ENCODE measurements at places on chromosomes 5 and 9.

DNA sequence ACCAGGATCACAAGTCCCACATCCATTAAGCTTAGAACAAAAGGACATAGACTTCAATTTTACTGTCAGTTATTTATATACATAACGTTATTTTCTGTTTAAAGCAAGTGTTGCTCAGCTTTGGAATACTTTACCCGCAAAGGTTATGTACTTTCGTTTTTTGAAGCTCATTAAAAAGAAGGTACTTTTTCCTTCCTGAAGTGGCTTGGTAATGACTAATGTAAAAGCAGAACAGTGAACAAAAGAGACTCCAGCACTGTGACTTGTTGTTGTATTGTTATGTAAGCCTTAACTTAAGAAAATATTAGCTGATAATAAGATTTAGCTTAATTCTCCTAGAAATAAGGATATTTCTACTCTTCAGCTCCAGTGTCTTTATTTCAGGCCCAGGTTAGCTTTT, 97.3 kb upstream of the SLCO6A1 start:
- DNase-seq: no peak

GRCh38 chr9:33041432-33042188, 16.5 kb downstream of the DNAJA1 start:
- DNase-seq: no peak

DNA sequence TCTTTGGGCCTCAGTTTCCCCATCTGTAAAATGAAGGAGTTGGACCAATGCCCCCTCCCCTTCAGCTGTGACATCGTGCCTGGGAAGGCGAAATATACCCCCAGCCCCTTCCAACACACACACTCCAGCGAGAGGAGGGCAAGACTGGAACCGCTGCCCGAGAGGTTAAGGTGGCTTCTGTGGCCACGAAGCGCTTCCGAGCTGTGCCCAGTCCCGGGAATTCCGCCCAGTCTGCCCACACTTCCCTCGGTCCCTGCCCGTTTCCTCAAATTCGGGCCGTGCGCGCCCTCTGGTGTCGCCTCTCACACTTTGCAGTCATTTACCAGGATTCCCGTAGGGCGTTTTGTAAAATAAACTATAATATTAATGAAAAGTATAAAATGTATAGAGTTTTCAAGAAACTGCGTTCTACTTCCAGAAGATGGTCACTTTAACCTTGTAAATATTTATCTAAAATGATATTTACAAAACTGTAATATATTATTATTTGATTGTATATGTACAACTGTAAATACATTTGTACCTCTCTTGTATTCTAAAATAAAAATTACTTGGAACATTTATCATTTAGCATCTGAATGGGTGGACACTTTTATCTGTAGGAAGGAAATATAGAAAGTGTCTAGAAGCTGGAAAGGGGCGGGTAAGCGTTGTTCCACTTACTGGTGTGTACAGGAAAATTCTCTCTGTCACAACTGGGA, 11.0 kb upstream of the EXOSC2 start:
- DNase-seq: peak; percentile 32

- DNase-seq: no peak
These were observed 265.4 kb upstream of the KLF9 start for GRCh38 chr9:70679845-70680244.

GRCh38 chr5:79617539-79617938, 5.3 kb downstream of the TENT2 start:
- DNase-seq: no peak

DNA sequence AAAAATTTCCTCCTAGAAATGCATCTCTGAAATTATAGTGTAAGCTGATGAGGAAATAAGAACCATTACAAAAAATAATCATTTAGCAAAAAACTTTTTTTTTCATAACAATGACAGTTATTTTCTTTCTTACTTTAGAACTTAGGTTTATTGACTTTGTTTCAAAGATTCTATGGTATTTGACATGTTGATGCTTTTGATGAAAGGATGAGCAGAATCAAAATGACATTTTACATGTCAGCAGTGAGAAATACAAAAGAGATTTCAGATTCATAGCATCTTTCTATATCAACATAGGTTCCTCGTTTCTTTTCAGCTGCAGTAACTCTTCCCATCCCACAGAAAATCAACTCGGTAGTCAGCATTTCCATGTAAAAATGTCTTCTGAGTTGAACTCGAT, 1226.6 kb upstream of the C9orf72 start:
- no peak for DNase-seq

DNA sequence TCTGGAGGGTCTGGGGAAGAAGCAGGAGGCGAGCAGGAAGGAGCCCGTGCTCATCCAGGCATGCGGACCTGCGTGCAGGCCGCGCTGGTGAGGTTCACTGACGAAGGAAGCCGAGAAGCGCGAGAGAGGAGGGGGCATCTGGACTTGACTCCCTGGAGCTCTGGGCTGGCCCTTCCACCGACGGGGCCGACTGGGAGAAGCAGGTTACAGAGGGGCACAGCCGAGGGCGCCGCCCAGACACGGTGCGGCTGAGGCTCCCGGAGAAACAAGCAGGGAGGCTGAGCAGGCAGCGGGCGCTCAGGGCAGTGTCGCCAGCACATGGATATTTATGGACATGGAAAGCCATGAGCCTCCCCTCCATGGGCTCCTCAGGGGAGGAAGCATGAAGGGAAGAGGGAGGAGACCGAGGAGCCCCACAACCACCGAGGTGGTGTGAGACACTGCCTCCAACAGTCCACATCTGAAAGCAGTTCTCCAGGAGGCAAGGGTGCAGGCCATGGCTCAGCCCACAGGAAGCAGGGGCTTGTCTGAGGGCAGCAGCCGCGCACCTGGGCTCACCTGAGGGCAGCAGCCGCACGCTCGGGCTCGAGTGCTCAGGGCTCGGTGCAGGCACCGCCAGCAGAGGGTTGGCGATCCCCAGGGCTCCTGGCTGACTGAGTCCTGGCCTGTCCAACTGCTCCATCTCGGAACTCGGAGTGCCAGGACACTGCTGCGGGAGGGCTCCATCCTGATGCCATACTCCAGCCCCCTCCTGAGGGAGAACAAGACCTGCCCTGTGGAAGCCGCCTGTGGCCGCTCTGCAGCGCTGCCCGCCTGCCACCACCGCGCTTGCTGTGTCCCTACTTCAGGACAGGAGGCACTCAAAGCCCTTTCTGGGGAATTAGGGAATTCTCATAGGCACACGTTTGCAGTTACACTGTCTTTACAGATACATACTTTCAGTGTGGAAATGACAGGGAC, 15.7 kb upstream of the INPP5E start:
- no peak for DNase-seq

GRCh38 chr5:166431456-166431855, 1860.0 kb upstream of the WWC1 start:
- DNase-seq: no peak

DNA sequence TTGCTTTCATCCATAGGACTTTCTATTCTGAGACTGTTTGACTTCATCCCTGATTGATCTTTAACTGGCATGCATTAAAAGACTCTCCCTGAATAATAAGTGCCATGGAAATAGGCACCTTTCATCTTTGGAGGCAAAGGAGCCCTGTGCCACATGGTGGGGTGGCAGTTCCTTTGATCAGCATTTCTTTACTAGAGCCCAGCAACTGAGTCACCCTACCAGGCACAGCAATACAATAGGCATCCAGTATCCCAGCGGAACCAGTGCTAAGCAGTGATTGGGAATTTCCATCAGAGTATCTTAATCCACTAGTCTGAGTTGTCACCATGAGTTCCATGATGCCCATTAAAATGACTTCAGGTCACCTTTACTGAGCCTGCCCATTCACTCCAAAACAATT, 476.1 kb upstream of the MPDZ start:
- no peak for DNase-seq

- DNase-seq: no peak
These were observed 38.4 kb downstream of the MAST4 start for GRCh38 chr5:66634601-66635000.

GRCh38 chr9:99876190-99876589, 30.3 kb upstream of the STX17 start:
- no peak for DNase-seq

DNA sequence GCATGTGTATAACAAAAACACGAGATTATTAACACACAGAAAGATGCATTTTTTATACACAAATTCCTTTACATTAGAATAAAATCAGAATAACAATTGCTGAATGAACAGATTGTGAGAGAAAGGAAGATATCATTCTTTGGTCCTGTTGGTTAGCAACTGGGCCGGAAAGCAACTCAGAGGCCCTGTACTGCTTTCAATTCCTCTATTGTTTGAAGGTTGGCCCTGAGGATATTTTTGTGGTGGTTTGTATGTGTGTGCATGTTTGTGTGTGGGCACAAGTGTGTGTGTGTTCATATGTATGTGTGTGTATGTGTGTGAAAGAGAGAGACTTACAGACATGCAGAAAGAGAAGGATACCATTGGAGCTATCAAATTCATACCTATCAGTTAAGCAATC, 356.8 kb upstream of the DMAC1 start:
- DNase-seq: no peak

GRCh38 chr5:39533749-39534148, 109.0 kb upstream of the DAB2 start:
- DNase-seq: no peak

GRCh38 chr9:30932226-30932625, 1452.2 kb upstream of the ACO1 start:
- no peak for DNase-seq

DNA sequence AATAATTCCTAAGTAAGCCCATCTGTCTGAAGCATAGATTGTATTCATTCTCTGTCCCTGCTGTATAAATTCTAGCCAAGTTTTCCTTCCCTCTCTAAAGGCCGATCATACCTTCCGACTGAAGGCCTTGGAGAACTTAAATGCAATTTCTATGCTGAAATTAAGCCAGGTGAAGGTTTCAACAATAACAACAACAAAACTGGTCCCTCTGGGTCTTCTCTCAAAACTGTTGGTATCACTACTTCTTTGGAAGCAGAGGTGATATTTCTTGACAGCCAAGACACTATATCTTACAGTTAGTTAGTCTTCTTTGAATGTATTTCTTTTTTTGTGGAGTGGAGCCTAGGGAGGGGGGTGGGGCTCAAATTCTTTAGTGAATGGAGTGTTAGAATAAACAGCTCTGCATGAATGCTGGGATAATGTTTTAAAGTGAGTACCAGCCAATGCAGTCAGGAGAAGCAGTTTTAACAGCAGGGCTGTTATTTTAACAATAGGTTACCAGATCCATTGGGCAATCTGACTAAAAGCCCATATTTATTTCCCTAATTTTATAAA, 508.9 kb downstream of the EBF1 start:
- DNase-seq: no peak

DNA sequence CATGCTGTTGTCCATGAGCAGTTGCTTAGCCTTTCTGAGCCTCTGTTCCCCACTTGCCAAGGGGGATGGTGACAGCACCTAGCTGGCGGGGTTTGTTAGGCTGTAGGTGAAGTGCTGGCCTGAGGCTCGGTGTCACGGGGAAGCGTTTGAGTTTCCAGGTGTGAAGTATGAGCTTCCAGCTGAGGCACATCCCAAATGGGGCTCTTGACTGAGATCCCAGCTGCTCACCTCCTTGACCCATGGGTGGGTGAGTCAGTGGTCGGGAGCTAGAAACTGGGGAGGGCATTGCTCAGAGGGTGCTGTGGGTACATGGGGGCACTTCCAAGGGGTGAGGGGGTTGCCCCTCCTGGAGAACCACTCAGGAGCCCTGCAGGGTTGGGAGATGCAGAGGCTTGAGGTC, 26.4 kb upstream of the RNF130 start:
- no peak for DNase-seq

GRCh38 chr9:95771556-95772246, 103.8 kb upstream of the ERCC6L2 start:
- no peak for DNase-seq

DNA sequence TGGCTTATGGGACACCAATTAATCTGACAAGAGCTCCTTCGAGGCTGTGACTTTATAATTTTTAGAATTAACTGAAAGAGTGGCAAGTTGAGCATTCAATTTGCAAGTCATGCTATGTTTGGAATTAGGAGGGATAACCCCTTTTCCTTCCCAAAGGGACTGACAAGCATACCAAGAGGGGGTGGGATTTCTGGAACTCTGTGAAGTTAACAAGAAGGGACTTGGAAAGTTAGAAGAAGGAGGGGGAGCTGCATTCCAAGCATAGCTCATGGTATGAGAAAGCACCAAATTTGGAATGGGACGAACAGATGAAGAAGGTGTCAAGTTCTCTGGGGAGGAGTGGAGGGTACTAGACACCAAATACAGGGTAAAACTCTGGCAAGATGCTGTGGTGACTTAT, 8.9 kb upstream of the PALM2AKAP2 start:
- DNase-seq: no peak

- DNase-seq: no peak
These were observed 136.7 kb upstream of the TNFAIP8 start for GRCh38 chr5:119218830-119219782.

GRCh38 chr9:134503301-134504105, 138.1 kb upstream of the COL5A1 start:
- DNase-seq: no peak

DNA sequence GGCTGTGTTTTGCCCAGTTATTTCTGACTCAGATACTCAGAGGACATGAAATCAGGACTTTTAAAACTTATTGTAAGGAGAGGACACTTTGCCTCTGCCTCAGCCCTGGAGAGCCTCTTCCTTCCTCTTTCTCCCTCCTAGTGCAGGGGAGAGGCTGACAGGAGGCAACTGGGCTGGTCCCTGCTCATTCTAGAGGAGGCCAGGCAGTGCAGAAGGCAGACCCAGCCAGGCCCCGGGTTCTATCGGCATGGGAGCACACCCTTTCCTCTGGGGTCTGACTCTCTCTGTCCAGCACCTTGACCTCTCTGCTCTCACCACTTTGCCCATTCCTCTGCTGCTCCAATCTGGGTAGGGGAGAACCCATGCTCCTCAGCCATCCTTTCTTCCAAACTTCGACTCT, 16.0 kb upstream of the SMIM32 start:
- no peak for DNase-seq

GRCh38 chr9:89749500-89750116, 144.8 kb downstream of the GADD45G start:
- DNase-seq: no peak

DNA sequence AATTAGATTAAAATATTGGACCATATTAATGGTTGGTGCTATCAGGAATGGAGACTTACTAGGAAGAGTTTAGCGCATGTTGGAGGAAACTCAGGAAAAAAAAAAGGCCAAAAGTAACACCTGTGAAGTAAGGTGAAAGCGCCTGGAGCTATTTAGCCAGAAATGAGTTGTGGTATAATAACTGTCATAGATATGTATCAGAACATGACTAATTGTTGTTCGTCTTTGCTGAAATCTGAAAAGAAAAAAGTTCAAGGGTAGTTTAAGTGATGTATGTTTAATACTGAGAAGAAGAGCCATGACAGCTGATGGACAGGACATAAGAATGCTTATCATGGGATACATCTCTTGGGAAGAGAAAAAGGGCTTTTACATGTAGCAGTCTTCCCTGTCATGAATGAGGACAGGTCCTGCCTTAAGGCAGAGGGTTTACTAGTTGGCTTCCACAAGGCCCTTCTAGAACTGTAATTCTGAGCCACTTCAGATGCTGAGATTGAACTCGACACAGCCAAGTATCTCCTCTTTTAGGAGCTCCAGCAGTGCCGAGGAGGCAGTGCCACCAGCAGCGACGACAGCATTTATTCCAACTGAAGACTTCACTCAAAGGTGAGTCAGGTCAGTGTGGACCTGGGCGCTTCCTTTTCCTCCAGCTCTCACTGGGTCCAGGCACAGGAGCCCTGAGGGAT, 940 bp upstream of the CAMK4 start:
- no peak for DNase-seq
